ENCODE measurements at places on chromosomes 11 and 22.

DNA sequence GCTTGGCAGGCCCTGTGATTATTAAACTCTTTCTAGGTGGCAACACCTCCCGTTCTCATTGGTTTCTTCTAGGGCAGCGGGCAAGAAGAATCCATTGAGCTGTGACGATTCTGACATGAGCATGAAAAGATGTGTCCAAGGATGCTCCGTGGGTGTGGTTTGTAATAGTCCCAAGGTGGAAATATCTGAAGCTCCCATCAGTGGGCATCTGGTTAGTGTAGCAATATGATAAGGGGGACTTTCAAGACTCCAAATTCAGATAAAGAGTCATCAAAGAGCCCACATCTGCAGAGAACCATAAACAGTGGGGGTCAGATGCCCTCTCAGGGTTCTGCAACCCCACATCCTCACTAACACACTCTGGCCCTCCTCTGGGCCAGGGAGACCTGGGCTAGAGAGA is 42.6 kb downstream of the TST start:
- DNase-seq, result no peak

GRCh38 chr11:127843483-127844396 is 743.6 kb downstream of the ETS1 start:
- DNase-seq, result peak; percentile 83

- DNase-seq, result no peak
Measured at GRCh38 chr11:124454552-124454951, 9.1 kb upstream of the OR8B8 start.

- DNase-seq, result no peak
Measured at GRCh38 chr11:34928268-34928959, 12.0 kb downstream of the PDHX start.

DNA sequence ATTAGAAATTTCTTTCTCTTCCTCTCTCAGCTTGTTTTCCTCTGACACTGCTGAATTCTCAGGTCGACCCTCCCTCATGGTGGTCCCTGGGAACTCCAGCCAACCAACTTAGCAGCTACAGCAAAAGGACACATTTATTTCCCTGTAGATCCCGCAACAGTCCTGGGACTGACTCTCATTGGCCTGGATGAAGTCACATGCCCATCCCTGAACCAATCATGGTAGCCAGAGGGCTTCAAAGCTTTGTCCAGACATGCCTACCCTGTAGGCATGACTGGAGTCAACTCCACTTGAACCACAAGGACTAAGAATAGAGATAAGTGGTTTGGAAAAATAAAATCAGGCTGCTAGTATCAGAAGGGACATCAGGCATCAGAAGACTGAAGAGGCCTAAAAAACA is 84.6 kb upstream of the LRRC55 start:
- DNase-seq, result no peak

DNA sequence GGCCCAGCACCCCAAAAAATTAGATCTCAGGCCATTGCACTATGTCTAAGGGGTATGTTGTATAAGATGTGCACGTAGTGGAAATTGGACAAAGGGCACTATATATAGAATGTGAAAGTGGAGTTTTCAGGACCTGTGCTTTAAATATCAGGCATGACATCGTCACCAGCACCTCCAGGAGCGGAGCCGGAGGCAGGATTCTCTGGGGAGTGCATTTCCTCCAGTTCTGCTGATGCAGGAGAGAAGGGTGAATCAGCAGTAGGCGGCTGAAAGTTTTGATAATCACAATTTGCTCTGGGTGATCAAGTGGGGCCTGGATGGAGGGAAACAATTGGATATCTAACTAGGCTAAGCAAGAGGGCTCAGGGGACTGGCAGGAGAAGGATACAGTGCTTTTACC is 69.1 kb upstream of the NTM start:
- DNase-seq, result no peak

GRCh38 chr11:130831506-130831905 is 84.8 kb downstream of the SNX19 start:
- peak; percentile 69 for DNase-seq

GRCh38 chr11:70317581-70318305 is 47.3 kb downstream of the PPFIA1 start:
- DNase-seq, result no peak

DNA sequence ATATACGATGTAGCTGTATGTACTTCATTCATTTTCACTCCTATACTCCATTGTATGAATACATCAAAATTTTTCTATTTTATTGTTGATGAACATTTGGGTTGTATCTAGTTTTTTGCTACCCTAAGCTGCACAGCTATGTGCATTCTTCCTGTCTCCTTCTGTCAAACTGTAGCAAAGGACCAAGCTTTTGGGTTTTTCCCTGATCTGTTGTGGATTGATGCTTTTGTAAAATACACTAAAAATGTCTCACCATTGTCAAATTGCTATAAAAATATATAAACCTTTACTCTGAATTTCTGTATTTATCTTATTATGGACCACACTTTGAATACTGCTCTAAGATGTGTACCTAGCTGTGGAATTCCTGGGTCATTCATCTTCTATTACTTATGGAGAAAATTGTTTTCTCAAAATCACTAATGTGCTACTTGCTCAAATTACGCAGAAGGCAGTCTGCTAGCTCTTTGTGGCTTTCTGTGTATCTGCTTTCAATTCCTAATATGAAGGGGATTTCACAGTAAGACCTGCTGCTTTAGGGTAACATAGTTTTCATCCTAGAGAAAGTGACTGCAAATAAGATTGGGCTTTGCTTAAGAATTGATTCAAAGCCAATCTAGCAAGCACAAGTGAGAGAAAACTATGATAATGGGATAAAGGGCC is 123.4 kb downstream of the CYP2R1 start:
- no peak for DNase-seq

DNA sequence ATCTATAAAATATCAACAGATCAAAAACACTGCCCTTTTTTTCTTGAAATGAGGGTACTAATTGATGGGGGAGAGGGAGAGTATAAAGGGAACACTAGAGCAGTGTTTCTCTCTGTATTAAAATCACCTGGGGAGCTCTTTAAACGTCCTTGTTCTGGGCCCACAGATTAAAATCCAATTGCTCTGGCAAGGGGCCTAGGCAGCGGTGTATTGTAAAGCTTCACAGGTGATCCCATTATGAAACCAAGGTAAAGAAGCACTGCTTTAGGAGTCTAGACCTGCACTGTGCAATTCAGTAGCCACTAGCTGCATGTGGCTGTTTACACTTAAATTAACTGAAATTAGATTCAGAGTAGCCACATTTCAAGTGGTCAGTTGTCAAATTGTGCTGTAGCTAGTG is 3.0 kb downstream of the AQP11 start:
- DNase-seq, result no peak

DNA sequence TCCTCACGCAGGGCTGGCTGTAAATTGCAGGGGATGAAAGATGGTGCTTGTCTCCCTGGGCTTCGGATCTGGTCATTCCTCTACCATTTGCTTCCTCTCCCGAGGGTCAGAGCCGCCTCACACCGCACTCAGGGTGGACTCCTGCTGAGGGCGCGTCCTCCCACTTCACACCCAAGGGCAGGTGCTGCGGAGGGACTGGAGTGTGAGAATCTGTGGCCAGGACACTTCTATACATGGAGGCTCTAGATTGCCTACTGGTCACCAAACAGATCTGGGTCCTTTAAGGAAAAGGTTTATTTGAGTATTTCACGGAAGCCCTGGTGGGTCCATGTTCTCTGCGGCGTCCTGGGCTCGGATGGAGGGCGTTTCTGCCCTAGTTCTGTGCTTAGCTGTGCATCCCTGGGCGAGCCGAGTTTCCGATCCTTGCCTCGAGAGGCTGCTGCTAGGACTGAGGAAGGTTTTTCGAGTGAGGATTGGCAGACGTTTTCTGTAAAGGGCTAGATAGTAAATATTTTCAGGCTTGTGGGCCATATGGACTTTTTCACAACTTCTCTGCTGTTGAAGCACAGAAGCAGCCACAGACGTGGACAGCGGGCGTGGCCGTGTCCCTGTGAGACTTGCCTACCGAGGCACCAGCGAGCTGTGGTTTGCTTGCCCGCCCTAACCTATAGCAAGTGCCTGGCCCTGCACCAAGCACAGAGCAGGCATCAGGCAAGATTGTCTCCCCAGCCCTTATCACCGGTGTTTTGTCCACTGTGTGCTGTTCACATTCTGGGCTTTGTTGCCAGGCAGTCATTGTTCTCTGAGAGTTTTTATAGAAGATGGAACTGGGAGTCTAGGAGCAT is 279.0 kb downstream of the TBC1D22A start:
- DNase-seq, result peak; percentile 45

GRCh38 chr11:97140885-97141494 is 751.2 kb downstream of the JRKL start:
- no peak for DNase-seq

- no peak for DNase-seq
Measured at GRCh38 chr11:110513846-110514437, 84.2 kb downstream of the FDX1 start.

- no peak for DNase-seq
Measured at GRCh38 chr11:78300108-78300839, 111.6 kb downstream of the USP35 start.

GRCh38 chr11:124751391-124751740 is 689 bp downstream of the VSIG2 start:
- DNase-seq, result no peak

DNA sequence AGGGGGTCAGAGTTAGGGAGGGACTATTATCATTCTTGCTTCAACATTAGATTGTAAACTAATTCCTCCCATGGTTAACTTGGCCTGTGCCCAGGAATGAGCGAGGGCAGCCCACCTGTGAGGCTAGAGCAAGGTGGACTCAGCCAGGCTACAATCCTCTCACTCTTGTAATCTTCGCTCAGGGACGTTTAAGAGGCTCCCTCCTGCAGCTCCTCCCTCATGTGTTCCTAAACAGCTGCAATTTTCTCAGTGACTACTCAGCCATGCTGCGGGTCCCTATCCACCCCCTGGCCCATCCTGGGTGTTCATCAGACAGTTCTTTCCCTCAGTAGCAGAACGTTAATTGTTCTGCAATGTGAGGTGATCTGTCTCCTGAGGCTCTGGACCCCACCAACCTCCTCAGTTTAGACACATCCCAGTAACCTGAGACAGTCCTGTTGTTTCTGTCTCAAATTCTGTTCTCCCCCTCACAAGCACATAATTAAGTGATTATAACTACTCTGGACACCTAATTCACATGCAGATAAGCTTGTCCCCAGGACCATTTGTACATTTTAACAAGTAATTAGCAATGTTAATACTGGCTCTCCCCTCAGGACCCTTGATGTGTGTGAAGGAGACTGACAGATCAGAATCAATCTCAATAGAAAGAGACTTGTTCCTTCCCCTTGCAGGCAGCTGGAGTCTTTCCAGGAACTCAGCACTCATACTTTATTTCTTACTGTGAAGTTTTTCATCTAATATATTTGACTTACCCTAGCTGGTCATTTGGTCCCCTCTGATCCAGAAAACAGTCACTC is 337.2 kb upstream of the B3GAT1 start:
- DNase-seq, result no peak

- DNase-seq, result no peak
Measured at GRCh38 chr22:28410050-28410816, 269.4 kb downstream of the TTC28 start.

GRCh38 chr22:41482319-41482935 is 13.5 kb downstream of the ACO2 start:
- no peak for DNase-seq

GRCh38 chr22:46634011-46634699 is 14.0 kb downstream of the GRAMD4 start:
- no peak for DNase-seq

- no peak for DNase-seq
Measured at GRCh38 chr11:133559382-133559781, 27.1 kb upstream of the OPCML start.

DNA sequence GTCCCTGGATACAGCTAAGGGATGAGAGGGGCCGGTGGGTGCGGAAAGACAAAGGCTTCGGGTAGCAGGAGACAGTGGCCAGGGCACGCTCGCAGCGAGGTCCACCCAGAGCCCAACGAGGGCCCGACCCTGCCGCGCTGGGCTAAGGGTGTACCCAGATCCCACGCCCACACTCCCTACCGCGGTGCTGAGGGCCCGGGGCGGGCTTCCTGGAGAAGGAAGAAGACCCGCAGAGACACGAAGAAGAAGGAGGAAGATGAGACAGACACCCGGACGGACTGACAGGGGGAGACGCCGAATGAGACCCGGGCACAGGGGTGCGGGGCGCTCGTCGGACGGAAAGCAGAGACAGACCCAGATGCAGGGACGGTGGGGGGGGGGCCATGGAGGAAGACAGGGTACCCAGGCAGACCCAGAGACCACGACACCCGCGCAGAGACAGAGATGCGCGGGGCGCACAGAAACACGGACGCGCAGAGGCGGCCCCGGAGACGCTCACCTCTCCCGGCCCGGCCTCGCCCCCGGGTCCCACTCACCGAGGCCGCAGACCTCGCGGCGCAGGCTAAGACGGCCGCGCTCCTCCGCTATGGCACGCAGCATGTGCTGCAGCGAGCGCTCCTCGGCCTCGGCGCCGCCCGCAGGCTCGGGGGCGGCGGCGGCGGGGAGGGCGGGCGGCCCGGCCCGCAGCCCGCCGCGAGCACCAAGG is 437 bp downstream of the KIAA0930 start:
- no peak for DNase-seq

GRCh38 chr11:75429902-75430713 is 2.9 kb downstream of the KLHL35 start:
- DNase-seq, result peak; percentile 92

- DNase-seq, result no peak
Measured at GRCh38 chr11:96185220-96185768, 157.7 kb downstream of the MAML2 start.

DNA sequence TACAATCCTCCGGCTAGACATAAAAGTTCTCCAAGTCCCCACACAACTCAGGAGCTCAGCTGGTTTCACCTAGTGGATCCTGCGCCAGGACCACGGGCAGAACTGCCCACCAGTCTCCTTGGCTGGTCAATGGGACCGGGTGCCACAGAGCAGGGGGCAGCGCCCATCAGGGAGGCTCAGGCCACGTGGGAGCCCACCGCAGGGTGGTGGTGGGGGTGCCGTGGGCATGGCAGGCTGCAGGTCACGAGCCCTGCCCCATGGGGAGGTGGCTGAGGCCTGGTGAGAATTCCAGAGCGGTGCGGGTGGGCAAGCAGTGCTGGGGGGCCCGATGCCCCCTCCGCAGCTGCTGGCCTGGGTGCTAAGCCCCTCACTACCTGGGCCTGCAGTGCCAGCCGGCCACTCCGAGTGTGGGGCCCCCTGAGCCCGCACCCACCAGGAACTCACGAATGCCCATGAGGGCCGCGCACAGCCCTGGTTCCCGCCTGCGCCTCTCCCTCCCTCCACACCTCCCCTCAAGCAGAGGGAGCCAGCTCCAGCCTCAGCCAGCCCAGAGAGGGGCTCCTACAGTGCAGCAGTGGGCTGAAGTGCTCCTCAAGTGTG is 1091.9 kb upstream of the TENM4 start:
- DNase-seq, result no peak

GRCh38 chr11:33828604-33829429 is 54.5 kb upstream of the FBXO3 start:
- DNase-seq, result no peak

GRCh38 chr11:82995235-82995634 is 76.5 kb downstream of the RAB30 start:
- no peak for DNase-seq

GRCh38 chr11:27076121-27076589 is 35.5 kb downstream of the BBOX1 start:
- DNase-seq, result peak; percentile 31

GRCh38 chr11:35862666-35863065 is 81.2 kb upstream of the LDLRAD3 start:
- DNase-seq, result no peak

- no peak for DNase-seq
Measured at GRCh38 chr11:126834149-126834548, 166.4 kb downstream of the KIRREL3 start.

- no peak for DNase-seq
Measured at GRCh38 chr11:127675581-127675980, 675.0 kb upstream of the KIRREL3 start.

GRCh38 chr22:46052331-46052771 is 75.4 kb upstream of the WNT7B start:
- DNase-seq, result peak; percentile 26

GRCh38 chr11:72441752-72442207 is 7.4 kb upstream of the CLPB start:
- DNase-seq, result no peak
